ENCODE measurements at places on chromosomes 1 and 21. TPM values are rescaled to one million over a fixed set of nuclear protein-coding genes. Genes with fewer than 3 reads are reported as not detected.

DNA sequence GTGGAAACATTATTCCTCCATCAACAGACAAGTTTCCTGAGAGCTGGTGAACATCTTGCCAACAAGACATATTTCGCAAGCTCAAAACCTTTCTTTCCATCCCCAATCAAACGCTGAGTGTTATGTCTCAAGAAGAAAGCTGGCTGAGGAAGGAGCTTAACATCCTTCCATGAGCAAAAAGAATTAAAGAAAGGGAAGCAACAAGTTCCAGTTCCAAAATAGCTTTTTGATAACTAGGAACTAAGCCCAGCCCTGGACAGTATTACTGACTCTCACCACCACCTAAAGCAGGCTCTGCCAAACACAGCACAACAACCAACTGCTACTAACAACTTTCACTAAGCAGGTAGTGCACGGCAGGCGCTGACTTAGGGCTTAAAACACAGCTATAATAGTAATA is 50.2 kb downstream of the CAPZB start:
- no peak for DNase-seq

EGLN1 gene
- 9.6 TPM for total RNA-seq

GREM2 gene
- total RNA-seq: 0.17 TPM

GRCh38 chr1:41537788-41538351 is 53.4 kb upstream of the EDN2 start:
- DNase-seq: no peak

DNA sequence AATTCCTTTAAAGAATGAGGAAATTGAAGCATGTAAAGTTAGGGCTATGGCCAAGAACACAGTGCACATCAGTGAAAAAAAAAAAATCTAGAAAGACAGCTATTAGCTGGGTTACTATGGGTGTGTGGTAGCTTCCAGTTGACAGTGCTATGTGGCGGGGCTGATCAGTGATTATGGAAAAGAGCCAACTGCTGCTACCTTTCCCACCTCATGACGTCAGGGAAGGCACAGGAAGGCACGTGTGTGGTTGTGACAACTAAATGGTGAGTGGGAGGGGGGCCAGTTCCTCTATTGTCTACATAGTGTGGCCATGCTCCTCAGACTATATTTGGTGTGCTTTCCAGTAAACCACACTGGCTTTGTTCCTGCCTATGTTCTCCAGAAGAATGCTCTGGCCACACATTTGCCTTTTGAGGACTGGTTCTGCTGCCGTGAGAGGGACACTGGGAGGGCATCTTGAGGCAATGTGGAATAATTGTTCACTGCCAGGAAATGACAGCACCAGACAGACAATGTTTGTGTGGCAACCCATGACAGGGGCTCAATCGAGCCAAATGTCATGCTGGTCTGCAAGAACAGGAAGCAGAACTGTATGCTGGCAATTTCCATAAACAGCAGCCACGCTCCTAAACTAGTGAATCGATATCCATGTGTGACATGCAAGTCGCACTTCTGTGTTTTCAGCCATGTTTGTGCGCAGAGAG is 3.0 kb upstream of the SDE2 start:
- DNase-seq: peak; percentile 87

DNA sequence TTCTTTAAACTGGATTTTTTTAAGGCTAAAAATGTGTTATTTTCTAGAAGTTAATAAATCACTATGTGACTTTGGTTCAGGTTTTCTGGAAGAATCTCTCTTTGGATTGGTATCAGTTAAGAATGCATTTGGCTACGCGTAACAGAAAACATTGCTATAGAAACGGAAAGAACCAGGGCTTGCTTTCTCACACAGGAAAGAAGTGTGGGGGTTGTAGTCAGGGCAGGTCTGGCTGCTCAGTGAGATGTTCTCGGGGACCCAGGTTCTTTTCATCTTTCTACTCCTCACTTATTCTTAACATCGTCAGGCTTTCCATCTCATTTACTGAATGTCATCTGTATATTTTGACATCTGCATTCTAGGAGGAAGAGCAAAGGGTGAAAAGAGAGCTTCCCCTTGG is 191.4 kb downstream of the ZBTB18 start:
- peak; percentile 42 for DNase-seq

FNDC5 gene
- total RNA-seq: not detected

OR6N1 gene
- total RNA-seq: not detected

- no peak for DNase-seq
Observed at GRCh38 chr1:37037690-37038089, 3.4 kb upstream of the GRIK3 start.

DNA sequence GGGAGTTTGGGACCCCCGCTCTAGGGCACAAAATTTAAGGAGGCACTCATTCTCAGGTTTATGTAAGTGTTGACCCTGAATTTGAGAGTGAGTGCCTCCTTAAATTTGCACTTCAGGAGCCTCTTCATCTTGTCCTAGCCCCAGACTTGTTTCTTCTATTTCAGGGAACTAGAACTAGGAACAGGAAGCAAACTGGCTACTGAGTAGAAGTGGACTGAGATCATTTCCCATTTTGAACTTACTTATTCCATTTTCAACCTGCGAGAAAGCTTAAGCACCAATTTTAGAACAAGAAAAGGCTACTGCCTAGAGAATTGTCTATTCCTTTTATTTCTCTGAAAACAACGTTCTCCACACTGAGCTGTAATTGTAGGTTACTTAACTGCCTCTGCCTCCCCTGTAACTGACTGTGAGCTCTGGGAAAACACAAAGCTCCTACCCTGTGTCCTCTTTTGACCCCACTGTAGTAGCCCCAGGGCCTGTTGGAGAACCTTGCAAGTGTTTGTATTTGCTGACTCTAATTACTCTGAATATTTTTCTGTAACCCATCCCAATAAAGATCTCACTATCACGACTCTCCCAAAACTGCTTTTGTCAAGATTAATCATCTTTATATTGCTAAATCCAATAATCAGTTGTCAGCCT is 2.5 kb downstream of the PPT1 start:
- no peak for DNase-seq

- no peak for DNase-seq
Observed at GRCh38 chr21:45264912-45265515, 22.7 kb downstream of the POFUT2 start.

DNA sequence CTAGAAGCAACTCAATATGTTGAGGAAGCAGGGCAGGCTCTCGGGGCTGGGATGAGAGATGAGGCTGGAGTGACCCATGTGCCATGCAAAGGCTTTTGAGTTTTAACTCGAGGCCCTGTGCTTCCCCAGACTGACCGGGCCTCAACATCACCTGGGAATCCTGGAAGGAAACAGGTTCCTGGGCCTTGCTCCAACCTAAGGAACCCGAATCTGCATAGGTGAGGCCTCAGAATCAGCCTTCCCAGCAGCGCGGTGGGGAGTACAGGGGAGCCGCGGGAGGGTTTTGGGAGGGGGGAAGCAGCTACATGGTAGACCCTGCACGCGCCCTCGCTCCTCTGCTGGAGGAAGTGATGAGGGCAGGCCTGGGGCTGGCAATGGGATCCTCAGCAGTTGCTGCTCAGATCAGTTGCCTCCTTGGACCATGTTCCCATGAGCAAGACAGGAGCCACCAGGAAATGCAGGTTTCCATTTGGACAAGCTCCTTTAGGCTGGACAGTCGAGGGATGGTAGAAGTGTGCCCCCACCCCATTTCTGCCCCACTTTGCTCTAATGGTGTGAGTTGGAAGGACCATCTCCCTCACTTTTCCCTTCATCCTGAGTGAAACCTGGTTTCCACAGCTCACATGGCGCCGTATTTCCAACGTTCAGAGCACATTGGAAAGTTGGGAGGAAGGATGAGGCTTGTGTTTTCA is 4.5 kb upstream of the KIAA1614 start:
- DNase-seq: no peak

- DNase-seq: no peak
Observed at GRCh38 chr21:44572959-44573583, 458 bp upstream of the KRTAP10-4 start.

- no peak for DNase-seq
Observed at GRCh38 chr1:223776826-223777454, 64.6 kb downstream of the CAPN2 start.

DNA sequence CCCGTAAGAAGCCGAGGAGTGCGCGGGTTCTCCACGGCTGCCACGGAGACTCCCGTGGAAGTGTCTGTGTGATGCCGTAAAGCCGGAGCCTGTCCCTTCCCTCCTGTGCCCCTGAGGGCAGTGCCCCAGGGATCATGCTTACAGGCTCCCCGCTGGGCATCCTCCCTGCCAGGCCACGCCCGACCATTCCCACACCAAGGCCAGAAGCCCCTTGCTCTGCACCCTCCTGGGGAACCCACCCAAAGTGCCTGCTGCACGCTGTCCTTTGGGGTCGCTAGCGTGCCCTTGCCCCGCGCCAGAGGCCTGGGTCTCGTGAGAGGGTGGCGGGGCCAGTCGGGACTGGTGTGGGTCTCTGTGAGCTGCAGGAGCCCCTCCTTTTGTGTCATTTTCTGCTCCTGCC is 228.5 kb upstream of the C1orf174 start:
- no peak for DNase-seq

- peak; percentile 89 for DNase-seq
Observed at GRCh38 chr1:26692211-26692792, 3.5 kb upstream of the ARID1A start.

DNA sequence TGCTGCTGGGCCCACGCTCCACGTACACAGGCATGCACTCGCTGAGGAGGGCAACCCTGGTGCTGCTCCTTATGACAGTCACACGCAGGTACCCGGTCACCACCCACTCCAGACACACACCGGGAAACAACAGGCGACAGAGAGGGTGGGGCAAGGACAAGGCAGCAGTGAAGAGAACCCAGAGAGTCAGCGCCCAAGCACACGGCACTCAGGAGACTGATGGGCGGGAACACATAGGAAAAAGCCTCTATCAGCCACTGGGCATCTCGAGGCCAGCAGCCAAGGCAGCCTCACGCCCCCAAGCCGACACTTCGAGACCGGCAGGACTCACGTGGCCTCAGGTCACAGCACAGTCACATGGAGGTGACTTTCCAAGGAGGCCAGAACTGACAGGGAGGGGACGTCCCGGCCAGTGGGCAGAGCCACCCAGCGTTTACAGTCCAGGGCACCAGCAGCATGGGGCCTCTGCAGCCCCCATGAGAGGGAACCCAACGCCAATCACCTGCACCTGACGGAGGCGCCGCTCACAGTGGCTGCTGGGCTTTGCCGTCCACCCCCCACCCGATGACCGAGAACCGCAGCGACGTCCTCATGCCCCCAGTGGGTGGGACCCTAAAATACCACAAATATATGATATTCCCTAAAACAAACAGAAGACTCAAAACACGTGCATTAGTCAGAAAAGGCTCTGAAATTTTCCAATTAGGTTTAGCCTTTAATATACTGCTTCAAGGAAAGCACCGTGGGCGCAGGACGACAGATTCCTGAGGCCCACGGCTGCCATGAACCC is 19.7 kb downstream of the PTTG1IP start:
- DNase-seq: no peak

- DNase-seq: peak; percentile 30
Observed at GRCh38 chr1:198623752-198624647, 14.8 kb upstream of the PTPRC start.

DNA sequence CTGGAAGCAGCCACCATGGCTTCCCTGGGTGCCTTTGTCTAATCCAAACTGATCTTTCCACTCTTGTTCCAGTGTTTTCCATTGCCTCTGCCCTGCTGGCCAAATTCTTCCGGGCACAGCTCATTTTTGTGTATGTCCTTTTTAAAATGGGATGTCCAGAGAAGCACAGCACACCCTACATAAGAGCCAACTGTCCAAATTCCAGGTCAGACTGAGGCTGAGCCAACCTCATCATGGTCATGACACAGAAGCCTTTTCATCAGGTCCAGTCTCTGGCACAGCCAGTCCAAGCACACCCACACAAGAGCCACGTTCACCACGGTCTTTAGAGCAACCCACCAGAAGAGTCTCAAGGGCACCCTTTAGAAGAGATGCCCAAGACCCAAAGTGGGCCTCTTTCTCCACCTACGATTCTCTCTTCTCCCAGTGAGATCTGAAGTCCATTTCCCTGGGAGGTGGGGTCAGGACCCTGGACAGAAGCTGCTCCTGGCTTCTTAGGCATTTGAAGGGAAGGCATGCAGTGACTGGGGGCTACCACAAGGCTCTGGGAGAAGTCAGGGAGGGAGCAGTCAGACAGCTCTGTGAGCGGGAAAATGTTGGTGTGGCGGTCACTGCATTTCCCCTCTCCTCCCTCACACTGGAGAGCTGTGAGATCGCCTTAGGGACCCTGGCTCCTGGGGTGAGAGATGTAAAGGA is 53.2 kb downstream of the SYT2 start:
- no peak for DNase-seq

GRCh38 chr1:57345916-57346315 is 77.9 kb downstream of the DAB1 start:
- no peak for DNase-seq

- no peak for DNase-seq
Observed at GRCh38 chr1:33397125-33397506, 33.8 kb downstream of the PHC2 start.

- DNase-seq: no peak
Observed at GRCh38 chr1:244106176-244106575, 55.1 kb downstream of the ZBTB18 start.

GRCh38 chr1:93577536-93578432 is 103.9 kb downstream of the BCAR3 start:
- no peak for DNase-seq

GLUL gene
- 73.1 TPM for total RNA-seq

DNA sequence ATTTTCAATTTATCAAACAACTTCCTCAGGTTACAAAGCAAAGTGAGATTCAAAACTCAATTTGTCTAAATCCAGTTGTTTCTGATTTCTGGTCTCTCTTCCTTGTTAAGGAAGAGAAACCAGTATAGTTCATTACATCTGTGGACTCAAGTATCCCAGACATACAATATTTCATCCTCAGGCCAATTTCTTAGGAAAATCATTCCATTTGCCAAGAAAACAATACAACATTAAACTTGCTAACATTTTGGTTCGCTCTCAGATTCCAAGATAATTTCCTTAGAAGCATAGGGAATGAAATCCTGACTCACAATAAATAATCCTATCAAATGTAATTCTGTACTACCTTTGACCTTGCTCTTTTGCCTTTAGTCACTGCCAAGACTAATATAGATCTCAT is 11.2 kb upstream of the TTLL7 start:
- no peak for DNase-seq

DNA sequence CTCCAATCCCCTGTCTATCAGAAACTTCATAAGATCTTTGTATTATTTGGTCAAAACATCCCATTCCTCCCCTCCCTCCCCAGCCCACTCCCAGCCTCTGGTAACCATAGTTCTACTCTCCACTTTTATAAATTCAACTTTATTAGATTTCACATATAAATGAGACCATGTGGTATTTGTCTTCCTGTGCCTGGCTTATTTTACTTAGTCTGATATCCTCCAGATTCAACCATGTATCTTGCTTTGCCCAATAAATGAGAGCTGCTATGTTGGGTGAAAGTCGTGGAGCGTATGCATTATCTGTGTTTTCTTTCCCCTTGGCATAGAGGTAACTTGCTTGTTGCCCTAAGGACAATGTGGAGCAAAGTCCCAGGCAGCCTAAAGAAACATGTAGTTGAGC is 28.5 kb upstream of the CHRM3 start:
- no peak for DNase-seq

GRCh38 chr1:208349694-208350330 is 105.6 kb upstream of the PLXNA2 start:
- no peak for DNase-seq

DNA sequence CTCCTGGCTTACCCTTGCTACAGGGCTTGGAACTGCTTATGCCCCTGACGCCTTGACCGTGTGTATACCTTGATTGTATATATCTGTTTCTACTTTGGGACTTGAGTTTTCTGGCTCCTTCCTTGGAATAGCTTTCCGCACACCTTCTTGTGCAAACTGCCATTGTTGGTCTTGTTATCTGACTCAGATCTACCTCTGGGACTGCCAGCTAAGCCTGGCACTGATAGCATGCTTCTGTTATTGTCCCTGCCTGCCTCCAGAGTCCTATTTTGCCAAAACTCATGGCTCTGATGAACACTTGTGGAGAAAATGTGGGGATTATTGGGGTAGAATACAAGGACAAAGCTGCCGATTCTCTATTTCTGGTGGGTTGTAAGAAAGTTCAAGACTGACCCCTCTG is 15.4 kb downstream of the FMOD start:
- DNase-seq: no peak
